Umbilical cord (tissue), 2 donors: ENCODE measurements at places on chromosomes 1 and 21. TPM values are rescaled to one million over a fixed set of nuclear protein-coding genes. Genes with fewer than 3 reads are reported as not detected.

DNA sequence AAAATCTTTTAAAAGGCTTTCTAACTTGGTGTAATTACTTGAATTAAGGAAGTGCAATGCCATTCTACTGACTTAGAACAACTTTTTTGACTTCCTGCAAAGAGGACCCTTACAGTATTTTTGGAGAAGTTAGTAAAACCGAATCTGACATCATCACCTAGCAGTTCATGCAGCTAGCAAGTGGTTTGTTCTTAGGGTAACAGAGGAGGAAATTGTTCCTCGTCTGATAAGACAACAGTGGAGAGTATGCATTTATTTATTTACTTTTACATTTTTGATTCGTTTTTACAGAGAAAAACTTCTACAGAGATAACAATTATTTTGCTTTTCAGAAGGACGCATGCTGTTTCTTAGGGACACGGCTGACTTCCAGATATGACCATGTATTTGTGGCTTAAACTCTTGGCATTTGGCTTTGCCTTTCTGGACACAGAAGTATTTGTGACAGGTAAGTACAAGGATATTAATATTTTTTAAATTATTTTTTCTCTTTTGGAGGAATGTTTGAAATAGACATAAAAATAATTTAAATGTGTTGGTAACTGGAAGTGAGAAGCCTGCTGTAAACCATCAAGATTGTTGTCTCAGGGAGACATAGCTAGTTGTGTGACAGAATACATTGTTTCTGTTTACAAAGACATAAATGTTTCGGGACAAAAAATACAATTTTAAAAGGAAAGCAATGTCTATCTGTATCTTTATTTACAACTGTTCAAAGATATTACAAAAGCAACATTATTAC lies at the start of gene PTPRC:
Gene PTPRC, plus strand, starts transcription at position 147 of the 742 bp plus-strand sequence. Its CDS starts 229 bp downstream, at position 376.
- DNase-seq = peak; percentile 30

The NCF2 gene
- total RNA-seq = 32.0 TPM

GRCh38 chr1:175597969-175598765 lies 145.2 kb downstream of the TNR start:
- DNase-seq = peak; percentile 26

DNA sequence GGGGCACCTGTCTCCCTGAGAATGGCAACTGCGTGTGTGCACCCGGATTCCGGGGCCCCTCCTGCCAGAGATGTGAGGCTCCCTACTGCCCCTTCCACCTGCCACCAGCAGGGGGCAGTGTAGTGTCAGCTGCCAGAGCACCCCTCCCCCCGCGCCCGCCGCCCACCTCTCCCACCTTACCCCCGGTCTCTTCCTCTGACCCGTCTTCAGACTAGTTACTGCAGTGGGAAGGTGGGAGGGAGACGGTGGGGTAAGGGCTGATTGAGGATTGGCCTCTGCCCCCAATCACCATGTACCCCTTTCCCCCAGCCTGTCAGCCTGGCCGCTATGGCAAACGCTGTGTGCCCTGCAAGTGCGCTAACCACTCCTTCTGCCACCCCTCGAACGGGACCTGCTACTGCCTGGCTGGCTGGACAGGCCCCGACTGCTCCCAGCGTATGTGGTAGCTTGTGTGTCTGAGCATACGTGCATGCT lies 10.1 kb upstream of the LRRC71 start:
- no peak for DNase-seq

GRCh38 chr21:38766987-38767722 lies 38.6 kb upstream of the ETS2 start:
- no peak for DNase-seq

The MR1 gene
- total RNA-seq = 11.3 TPM

DNA sequence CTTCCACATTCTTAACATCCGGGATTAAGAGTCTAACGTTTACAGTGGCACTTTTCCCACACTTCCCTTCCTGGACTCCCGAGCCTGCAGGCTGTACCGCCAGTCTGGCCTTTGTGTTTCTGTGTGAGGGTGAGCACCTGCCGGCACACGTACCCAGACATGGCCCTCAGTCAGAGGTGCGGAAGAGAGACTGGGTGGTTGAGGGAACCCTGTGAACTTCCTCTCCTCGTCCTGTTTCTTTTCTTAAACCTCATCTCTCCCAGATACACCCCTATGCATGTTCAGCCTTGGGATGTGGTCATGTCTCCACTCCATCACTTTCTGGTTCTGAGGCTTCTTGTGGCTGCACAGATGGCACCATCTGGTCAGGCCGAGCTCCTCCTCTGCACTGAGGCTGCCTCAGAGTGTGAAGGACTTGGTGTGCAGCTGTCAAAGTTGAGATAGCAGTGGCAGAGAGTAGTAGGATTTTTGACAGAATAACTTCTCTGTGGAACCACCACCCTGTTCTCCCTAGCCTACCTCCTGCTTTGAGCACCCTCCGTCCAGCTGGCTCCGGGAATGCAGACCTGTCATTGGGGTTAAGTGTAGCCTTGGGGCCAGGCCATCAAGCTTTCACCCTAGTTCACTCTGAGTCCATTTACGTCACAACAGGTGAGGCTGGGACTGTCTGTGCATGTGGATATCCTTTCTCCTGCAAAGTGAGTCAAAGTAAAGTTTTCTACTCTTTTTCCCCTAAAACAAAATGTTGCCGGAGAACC lies 31.4 kb downstream of the VASH2 start:
- DNase-seq = no peak

DNA sequence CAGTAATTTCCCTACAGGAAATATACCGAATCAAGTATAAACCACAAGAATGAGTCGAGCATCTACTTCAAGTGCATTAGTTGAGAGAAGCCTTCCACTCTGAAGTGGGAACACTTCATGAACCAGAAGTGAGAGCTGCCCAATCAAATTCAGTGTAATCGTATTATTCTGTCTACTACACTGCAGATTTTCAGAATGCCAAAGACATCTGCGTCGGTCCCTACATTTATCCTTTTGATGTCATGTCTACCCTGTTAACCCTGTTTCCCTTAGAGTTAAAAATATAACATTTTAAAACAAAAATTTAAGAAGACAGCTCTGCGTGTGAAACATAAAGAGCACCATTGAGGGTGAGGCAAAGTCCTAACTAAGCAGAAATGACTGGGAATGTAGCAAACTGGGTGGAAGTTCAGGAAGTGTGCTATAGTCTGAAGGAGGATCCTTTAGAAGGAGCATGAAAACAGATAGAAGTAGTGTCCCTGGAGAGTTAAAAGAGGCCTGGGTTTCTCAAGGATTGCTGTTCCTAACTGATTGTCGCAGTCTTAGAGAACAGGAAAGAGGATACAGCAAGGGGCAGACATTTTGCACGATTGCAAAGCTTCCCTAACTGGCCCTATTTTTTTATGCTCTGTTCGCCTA lies 291.2 kb downstream of the PTPRC start:
- peak; percentile 12 for DNase-seq

The FHAD1 gene
- total RNA-seq = 7.0 TPM

The WLS gene
- total RNA-seq = 50.6 TPM

The LRP8 gene
- total RNA-seq = 6.0 TPM

GRCh38 chr1:36162680-36163239 lies 6.8 kb downstream of the MAP7D1 start:
- DNase-seq = no peak

DNA sequence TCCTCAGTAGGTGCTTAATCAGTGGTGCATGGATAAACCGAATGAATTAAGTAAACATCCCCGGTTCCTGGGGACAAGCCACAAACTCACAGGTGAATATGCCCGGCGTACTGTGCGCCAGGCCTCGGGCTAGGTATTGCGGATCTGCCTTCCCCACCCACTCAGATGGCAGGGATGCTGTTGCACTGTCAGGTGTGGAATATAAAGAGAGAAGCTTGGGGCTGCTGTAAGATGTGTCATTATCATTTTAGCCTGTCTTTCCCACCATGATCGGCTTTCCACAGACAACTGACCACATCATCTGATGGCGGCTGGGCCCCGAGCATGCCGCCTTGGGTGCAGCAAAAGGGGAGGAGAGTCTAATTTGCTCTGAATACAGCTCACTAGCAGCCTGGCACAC lies 45.4 kb upstream of the LRP8 start:
- DNase-seq = no peak

- no peak for DNase-seq
Measured at GRCh38 chr1:171869097-171869496, 27.8 kb downstream of the DNM3 start.

DNA sequence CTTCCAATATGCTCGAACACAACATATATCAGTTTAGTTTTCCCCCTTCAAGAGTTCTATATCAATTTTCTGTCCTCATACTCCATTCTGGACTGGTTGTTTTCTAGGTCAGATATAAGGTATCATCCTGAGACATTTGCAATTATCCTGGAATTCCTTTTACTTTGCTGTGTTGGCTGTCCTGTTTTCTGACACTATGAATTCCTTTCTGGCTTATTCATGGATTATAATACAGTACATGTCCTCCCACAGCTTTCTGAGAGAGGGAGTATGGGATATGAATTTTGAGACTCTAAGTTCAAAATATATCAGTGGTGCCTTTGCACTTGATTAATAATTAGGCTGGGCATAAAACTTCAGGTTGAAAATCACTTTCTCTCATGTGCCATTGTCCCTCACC lies 11.9 kb downstream of the PHTF1 start:
- DNase-seq = no peak

DNA sequence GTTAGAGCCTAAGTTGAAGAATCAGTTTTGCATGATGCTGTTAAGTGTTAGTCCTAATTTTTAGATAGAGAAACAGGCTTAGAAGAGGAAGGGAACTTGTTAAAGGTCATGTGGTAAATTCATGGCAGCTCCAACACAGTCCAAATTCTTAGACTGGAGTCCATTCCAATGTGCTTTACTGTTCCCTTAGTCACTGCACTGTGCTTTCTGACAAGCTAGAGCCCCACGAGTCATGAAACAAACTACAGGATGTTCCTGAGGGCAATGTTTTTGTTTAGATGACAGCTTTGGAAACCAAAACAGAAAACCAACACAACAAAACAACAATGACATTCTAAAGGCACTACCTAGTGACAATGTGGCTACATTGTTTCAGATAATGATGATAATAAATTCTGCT lies 23.1 kb upstream of the RGS4 start:
- peak; percentile 28 for DNase-seq

GRCh38 chr1:179251675-179252074 lies 22.2 kb upstream of the ABL2 start:
- peak; percentile 43 for DNase-seq

The FAM229A gene
- total RNA-seq = 1.7 TPM

- DNase-seq = peak; percentile 79
Measured at GRCh38 chr1:30809514-30810263, 52.1 kb upstream of the LAPTM5 start.

- no peak for DNase-seq
Measured at GRCh38 chr21:42737951-42738590, 84.7 kb downstream of the PDE9A start.

DNA sequence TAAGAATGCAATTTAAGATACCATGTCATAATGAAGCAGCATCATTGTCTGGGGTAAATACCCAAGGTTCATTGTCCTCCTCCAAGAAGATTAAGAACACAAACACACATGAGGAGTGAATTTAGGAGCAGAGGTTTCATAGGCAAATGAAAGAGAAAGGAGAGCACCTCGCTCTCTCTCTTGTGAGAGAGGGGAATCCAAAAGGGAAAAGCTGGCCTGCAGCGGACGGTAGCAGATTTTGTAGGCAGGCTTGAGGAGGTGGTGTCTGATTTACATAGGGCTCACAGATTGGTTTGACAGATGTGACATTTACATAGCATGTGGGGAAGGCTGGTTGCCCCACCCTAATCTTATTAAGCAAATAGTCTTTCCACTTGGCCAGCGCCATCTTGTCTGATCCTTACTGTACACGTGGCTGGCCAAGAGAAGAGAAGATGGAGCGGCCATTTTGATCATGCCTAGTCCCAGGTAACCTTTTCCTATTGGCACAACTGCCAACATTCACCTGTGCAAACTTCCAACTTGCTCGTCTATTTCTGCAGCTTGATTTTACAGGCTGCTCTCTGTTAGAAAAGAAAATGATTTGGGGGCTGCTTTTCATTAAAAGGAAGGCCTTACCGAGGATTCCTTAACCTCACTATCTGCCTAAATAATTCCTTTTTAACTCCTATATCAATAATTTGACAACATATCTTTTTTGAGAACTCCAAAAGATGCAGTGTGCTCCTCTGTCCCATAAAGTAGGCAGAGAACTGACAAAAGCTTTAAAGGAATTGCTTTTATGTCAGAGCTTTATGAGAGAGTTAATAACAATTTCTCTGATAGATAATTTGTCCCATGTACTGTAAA lies 16.0 kb upstream of the LRRC7 start:
- no peak for DNase-seq

DNA sequence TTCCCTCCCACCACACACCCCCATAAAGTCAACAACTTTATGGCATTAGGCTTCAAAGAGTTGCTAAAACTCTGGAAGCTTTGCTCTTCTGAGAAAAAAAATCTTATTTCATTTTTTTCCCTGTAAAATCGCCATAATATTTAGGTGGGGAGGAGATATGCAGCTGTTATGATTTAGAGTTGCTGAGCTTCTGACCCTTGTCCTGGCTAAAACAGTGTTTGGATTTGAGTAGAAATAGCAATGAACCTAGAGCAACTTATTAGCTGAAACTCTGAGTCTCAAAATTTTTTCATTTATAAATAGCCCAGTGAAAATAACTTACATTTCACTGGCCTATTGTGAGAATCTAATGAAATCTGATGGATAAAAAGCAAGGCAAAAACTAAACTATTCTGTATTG lies 482.8 kb upstream of the NFIA start:
- no peak for DNase-seq

GRCh38 chr1:9910076-9910422 lies at the start of gene CTNNBIP1:
TSS of gene CTNNBIP1 (minus strand) at chr1:9910269. CDS start at chr1:9872064, 38,205 bp downstream.
- DNase-seq = no peak

DNA sequence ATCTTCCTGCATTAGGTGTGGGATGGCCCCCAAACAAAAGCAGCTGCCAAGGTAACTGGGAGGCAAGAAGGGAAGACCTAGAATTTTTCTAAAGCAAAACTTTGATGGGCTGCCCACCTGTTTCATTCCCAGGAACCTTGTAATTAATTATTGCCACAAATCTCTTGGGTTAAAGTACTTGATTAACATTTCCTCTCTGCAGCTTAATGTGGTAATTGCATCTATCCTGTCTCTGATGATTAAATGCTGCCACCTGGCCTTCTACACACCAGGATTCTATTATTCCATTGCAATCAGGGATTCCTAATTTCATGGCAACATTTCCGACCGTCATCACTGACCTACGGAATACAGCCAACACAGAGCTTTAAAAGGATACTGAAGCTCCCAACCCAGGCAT lies 68.3 kb upstream of the RC3H1 start:
- DNase-seq = no peak

DNA sequence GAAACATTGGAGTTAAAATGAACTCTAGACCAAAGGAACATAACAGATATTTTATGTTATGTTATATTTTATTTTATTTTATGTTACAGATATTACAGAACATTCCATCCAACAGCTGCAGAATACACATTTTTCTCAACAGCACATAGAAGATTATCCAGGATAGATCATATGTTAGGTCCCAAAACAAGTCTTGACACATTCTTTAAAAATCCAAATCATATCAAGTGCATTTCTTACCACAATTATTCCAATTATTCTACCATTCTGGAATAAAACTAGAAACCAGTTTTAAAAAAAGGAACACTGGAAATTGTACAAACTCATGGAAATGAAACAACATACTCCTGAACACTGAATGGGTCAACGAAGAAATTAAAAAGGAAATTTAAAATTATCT lies 30.9 kb upstream of the PIGK start:
- DNase-seq = no peak

The ELAPOR1 gene
- total RNA-seq = 1.9 TPM

The KCNE2 gene
- 0.72 TPM for total RNA-seq

The HSPA6 gene
- total RNA-seq = 4.3 TPM
